ENCODE measurements at places on chromosomes 13 and 19.

GRCh38 chr19:610801-611480 lies 21.3 kb downstream of the HCN2 start:
- DNase-seq, result no peak

- DNase-seq, result no peak
Measured at GRCh38 chr13:108961542-108962125, 332.2 kb downstream of the MYO16 start.

DNA sequence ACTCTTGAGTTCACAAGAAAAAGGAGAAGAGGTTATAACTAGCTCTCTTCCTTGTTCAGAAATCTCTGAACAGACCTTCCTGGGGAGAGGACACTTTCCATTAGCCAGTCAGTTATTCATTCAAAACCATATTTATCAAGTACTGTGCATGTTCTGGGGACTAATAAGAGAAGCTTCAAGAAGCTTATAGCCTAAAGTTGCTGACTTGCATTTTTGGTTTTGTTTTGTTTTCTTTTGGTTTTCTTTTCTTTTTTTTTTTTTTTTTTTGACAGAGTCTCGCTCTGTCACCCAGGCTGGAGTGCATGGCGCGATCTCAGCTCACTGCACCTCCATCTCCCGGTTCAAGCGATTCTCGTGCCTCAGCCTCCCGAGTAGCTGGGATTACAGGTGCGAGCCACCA lies 471.4 kb downstream of the KLF12 start:
- DNase-seq, result no peak

DNA sequence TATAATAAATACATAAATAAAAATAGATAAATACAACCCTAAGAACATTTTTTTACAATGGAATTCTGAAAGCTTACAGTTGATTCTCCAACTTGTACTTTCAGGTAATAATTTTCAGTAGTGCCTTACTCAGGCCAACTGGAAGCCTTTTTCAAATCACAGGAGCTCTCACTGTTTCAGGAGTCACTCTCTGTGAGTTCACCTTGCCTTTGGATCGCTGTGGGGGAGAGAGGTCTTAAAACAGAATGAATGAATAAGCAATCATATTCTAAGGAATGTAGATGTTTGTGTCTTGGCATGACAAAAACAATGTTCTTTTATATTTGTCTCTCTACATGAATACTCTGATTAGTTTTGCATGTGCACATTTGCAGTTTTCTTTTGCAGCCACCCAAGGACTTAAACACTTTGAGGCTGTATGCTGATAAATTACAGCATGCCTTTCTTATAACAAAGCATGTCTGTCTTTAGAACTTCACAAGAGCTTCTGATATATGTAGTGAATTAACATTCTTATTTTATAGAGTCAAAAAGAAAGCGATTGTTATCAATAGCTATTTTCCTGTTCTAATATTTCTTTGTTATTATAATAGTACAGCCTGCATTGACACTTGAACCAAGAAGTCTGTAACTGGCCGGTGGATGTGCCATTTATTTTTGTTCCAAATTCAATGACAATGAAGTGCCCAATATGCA lies 1111.5 kb upstream of the ATXN8OS start:
- DNase-seq, result no peak

- DNase-seq, result no peak
Measured at GRCh38 chr19:1516395-1516753, 3.6 kb upstream of the ADAMTSL5 start.

GRCh38 chr13:27918041-27918917 lies 1.5 kb upstream of the PDX1 start:
- no peak for DNase-seq

- DNase-seq, result no peak
Measured at GRCh38 chr13:99299256-99299919, 7.8 kb downstream of the GPR183 start.

- no peak for DNase-seq
Measured at GRCh38 chr13:99391781-99392469, 84.7 kb upstream of the GPR183 start.

GRCh38 chr13:99886706-99887105 lies 84.9 kb downstream of the ZIC5 start:
- no peak for DNase-seq

GRCh38 chr13:82002710-82003109 lies 1661.8 kb upstream of the SPRY2 start:
- no peak for DNase-seq

GRCh38 chr13:95714142-95714832 lies 37.3 kb downstream of the DNAJC3 start:
- no peak for DNase-seq

- DNase-seq, result no peak
Measured at GRCh38 chr19:41206926-41207750, 11.9 kb upstream of the AXL start.

DNA sequence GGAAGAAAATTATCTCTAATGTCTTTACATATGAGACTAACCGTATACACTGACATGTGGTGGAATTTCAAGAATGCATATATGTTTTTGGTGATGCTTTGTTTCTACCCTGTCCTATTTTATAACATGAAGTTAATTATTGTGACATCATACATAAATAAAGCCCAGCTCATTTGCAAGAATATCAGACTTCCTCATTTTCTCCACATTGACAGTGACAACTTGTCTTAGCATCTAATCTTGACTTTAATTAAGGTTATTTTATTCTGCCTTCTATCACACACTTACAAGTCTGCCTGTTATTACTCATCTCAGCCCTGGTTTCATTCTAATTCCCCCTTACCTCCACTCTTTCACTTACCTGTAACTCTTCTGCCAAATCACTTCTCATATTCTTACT lies 140.6 kb upstream of the STARD13 start:
- no peak for DNase-seq

- DNase-seq, result no peak
Measured at GRCh38 chr13:20945952-20946383, 43.4 kb upstream of the XPO4 start.

DNA sequence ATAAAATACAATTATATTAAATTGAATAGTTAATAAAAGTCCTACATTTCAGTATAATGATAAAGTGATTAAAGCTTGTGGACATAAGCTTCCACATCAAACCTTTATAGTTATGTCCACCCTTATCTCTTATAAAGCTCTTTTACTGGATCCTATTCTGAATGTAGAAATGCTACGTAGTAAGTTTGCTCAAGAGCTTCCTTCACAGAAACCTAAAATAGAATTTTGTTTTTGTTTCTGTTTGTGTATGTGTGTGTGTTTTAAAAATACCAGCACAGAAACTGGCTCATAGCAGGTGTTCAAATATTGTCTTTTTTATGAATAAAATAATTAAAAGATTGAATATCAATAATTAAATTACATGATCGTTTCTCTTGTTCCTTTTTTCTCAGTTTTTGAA lies 21.0 kb upstream of the UFM1 start:
- no peak for DNase-seq

DNA sequence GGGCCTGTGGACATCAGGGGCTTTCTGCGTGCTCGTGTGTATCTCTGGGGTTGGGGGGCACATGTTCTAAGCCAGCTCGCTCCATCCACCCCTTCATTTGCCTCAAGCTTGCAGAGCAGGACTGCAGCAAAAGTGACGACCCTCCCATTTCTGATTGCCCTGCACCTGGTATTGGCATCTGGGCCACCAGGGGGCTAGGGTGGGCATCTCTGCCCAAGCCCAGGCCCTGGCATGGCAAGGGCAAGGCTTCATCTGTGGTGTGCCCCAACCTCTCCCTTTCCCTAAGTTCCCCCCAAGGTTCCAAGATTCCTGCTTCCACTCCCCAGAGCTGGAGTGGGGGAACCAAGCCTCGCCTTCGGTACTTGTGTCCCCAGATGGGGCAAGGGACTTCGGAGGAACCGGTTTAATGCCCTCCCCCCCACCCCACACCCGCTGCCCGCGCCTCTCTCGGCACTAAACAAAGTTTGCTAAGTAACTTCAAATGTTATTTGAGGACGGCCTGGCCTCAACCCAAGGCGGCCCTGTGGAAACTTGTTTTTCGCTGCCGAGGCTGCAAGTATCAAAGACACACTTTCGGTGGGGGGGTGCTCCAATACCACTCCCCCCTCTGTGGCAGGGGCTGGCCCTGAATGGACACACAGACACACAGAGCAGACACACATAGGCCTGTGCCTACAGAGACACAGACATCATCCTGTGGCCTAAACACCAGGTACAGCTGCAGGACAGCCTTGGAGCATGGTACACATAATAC lies 12.2 kb downstream of the NFIX start:
- DNase-seq, result no peak

DNA sequence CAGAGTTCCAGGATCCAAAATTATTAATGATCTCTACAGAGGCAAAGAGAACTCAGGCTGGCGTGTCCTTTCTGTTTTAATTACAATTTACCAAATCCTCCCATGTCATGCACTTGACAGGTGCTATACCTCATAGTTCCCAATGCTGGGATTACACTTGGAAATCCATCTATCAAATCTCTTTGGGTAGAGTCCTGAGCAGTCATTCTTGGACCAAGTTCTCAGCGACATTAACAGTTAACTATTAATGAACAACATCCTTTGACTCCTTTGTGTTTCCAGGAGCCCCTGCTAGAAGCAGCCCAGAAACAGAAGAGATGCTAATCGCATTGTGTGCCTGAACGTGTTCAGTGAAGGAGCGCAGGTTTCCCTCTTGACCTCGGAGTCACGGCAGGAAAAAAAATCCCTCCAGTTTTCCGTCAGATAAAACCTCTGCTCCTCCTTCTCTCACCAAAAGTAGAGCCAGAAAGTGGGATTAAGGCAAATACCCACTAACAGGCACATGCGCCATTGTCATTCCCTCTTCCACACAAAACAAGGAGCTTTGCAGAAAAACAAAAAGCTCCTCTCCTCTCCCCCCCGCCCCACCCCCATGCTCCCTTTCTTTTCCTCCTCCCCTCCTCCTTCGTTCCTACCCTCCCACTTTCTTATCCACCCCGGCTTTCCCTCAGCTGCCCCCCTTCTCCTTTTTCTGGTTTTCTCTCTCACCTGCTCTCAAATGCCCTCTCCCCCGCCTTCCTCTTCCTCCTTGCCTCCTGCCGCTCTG lies 224.7 kb downstream of the ZIC5 start:
- no peak for DNase-seq

DNA sequence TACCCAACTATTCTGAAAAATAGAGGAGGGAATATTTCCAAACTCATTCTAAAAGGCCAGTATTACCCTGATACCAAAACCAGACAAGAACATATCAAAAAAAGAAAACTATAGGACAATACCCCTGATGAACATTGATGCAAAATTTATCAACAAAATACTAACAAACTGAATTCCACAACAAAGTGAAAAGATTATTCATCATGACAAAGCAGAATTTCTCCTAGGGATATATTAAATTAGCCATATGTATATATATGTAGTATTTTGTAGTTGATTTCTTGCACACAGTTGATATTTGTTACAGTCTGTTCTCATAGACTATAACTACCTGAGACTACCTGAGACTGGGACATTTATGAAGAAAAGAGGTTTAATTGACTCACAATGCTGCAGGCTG lies 495.0 kb upstream of the SPRY2 start:
- no peak for DNase-seq

DNA sequence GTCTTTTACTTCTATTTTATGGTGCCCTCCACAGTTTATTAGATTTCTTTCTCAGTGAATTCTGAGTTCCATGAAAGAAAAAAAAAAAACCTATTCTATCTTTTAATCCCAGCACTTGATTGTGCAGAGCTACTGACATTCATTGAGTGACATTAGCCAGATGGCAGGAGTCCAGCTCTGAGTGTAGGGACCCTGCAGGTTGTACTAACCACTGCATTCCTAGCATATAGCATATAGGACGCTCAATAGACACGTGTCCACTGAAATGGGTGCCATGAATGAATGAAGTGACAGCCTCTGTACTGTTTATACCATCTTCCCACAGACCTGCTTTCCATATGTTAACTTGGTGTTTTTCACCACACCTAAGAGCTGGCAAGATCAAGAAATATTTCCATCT lies 206.3 kb downstream of the RAP2A start:
- DNase-seq, result no peak

All from vagina (tissue), 2 donors.